ENCODE measurements at places on chromosomes 12 and 14. TPM values are rescaled to one million over a fixed set of nuclear protein-coding genes. Genes with fewer than 3 reads are reported as not detected.

KRT1 gene
- polyA plus RNA-seq = 0.24 TPM

KSR2 gene
- 1.1 TPM for polyA plus RNA-seq

MYO1H gene
- polyA plus RNA-seq = 1.5 TPM

NOVA1 gene
- polyA plus RNA-seq = 20.5 TPM

ETFRF1 gene
- 39.0 TPM for polyA plus RNA-seq

MAP1LC3B2 gene
- polyA plus RNA-seq = 11.8 TPM

FOXG1 gene
- polyA plus RNA-seq = 0.04 TPM

RERG gene
- 30.9 TPM for polyA plus RNA-seq

FAM186B gene
- 0.93 TPM for polyA plus RNA-seq

CLEC1B gene
- 0.86 TPM for polyA plus RNA-seq
